ENCODE measurements at places on chromosomes 5 and 9. TPM values are rescaled to one million over a fixed set of nuclear protein-coding genes. Genes with fewer than 3 reads are reported as not detected.

- DNase-seq, result no peak
These were observed 63.5 kb upstream of the OSMR start for GRCh38 chr5:38782180-38782835.

Gene ZDHHC11
- 38.0 TPM for total RNA-seq

DNA sequence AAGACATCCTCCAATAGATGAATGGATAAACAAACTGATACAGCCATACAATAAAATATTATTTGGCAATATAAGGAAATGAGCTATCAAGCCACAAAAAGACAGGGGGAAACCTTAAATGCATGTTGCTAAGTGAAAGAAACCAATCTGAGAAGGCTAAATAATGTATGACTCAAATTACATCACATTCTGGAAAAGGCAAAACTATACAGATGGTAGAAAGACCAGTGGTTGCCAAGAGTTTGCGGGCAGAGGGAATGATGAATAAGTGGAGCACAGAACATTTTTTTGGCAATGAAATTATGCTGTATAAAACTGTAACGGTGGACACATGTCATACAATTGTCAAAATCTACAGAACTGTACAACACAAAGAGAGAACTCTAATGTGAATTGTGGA lies 63.3 kb downstream of the CSF2 start:
- DNase-seq, result no peak

DNA sequence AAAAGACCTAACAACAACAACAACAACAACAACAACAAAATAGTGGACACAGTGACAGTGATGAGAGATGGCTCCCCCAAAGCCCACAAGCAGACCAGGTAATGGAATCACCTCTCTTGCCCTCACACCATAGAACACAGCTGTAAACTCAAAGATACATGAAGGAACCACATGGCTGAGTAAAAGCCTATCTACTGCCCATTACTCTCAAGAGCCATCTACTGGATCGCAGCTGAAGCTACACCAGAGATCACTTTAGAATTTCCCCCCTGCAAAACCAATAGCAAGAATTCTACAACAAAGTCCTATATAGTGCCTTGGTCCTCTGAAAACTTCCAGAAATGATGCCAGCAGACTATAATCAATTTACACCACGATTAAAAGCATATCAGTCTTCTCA lies 1537.6 kb upstream of the CDH9 start:
- no peak for DNase-seq

- DNase-seq, result no peak
These were observed 19.2 kb upstream of the RICTOR start for GRCh38 chr5:39093352-39093751.

DNA sequence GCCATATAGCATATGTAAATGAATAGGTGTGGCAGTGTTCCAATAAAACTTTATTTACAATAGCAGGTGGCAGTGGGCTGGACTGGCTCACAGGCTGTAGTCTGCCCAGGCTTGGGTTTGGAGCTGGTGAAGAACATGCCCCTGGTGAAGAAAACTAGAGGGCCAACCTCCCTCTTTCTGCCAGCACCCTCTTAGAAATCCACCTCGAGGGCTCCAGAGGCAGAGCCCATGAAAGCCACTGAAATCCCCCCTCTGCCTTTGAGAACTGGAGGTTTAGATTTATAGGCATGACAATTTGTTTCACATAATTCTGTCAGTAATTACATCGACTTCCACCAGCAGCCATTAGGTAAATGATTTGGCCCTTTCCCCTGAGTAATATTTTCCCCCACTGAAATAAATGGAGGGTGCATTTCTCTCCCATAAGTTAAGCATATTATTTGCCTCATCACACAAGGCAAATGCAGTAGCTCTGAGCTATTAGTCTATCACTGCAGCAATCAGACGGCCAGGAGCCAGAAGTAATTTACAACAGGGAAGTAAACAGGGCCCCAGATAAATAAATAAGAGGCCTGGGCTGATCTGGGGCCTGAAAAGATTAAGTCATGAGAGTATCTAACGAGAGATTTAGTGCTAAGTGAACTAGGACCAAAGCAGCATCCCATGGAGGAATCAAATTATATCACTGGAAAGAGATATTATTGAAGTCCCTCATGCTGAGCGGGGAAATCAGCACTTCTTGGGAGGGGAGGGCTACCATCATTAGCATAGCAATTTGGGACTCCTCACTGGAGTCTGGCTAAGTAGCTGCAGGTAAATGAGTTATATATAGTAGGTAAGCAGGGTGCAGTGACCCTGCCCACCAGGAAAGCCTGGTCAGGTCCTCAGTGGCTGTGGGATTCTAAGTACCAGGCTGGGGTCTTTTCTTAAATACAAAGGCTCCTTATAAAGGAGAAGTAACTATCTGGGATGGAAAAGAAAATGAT lies 123.9 kb downstream of the SLIT3 start:
- DNase-seq, result no peak

GRCh38 chr9:107513464-107514100 lies 24.0 kb upstream of the KLF4 start:
- DNase-seq, result no peak

Gene SPATA31C1
- total RNA-seq, result not detected

GRCh38 chr5:123444016-123444415 lies 20.8 kb upstream of the CEP120 start:
- DNase-seq, result no peak
